Urinary bladder (tissue), 4 donors: ENCODE measurements at places on chromosomes 1 and 21.

DNA sequence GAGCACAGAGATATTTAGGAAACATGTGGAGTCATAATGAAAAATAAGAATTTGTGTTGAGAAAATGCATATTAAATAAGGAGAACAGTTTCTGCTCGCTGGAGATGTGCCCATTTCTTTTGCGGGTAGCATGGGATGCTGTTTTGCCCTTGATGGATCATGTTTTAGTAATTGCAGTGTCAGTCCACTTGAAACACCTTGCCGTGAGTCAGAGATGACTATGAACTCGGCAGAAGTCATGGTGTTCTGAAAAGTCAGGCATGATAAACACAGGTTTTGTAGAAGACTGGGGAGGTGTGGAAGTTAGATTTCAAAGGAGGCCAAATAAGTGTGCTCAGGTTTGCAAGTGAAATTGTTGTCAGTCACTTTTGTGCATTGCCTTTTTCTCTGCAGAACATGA is 315.0 kb upstream of the LRRC7 start:
- no peak for DNase-seq

- DNase-seq: no peak
Measured at GRCh38 chr1:184053881-184054280, 2.4 kb downstream of the TSEN15 start.

GRCh38 chr21:21818898-21819297 is 820.7 kb downstream of the NCAM2 start:
- no peak for DNase-seq

DNA sequence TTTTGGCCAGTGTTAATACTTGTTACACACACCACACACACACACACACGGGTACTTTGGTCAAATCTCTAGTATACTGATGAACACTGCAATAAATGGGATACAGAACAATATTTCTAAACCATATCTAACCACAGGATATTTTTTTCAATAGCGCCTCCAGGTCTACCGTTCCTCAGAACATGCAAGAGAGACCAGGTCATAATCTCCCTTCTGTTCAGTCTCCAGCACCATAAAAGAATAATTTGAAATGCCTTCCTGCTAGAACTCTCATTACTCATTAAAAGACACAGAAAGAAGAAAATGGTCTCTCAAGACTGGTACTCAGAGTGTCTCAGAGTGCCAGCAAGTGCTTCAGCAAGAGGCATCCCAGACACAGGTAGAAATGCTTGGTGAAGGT is 11.5 kb upstream of the SLC44A3 start:
- DNase-seq: no peak

GRCh38 chr1:163296504-163297263 is 25.1 kb upstream of the NUF2 start:
- no peak for DNase-seq

GRCh38 chr1:65059930-65060538 is 88.0 kb upstream of the AK4 start:
- no peak for DNase-seq

GRCh38 chr1:15758953-15759661 is 512 bp downstream of the FBLIM1 start:
- no peak for DNase-seq

DNA sequence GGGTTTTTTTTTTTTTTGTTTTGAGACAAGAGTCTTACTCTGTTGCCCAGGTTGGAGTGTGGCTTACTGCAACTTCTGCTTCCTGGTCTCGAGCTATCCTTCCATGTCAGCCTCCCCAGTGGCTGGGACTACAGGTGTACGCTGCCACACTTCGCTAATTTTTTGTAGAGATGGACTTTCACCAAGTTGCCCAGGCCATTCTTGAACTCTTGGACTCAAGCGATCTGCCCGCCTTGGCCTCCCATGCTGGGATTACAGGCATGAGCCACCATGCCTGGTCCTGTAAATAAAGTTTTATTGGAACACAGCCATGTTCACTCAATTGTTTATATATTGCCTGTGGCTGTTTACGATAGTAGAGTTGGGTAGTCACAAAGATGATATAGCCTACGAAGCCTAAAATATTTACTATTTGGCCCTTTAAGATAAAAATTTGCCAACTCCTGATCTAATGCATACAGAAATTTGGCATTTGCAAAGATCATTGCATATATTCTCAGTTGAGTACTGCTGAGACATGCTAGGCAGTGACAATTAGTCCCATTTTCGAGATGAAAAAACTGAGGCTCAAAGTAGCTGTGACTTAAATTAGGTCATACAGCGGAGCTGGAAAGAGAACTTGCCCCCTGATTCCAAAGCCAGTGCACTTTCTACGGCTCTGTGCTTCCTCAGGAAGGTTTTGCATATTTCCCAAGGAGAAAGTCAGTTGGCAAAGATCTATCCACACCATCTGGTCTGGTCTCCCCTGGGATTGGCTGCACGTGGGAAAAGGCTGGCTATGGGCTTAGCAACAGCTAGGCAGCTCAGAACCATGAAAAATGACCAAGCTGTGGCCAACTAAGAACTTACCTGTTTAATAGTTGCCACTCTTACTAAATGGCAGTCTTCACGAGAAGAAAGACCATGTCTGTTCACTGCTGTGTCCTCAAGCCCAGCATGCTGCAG is 19.4 kb downstream of the MECR start:
- no peak for DNase-seq

DNA sequence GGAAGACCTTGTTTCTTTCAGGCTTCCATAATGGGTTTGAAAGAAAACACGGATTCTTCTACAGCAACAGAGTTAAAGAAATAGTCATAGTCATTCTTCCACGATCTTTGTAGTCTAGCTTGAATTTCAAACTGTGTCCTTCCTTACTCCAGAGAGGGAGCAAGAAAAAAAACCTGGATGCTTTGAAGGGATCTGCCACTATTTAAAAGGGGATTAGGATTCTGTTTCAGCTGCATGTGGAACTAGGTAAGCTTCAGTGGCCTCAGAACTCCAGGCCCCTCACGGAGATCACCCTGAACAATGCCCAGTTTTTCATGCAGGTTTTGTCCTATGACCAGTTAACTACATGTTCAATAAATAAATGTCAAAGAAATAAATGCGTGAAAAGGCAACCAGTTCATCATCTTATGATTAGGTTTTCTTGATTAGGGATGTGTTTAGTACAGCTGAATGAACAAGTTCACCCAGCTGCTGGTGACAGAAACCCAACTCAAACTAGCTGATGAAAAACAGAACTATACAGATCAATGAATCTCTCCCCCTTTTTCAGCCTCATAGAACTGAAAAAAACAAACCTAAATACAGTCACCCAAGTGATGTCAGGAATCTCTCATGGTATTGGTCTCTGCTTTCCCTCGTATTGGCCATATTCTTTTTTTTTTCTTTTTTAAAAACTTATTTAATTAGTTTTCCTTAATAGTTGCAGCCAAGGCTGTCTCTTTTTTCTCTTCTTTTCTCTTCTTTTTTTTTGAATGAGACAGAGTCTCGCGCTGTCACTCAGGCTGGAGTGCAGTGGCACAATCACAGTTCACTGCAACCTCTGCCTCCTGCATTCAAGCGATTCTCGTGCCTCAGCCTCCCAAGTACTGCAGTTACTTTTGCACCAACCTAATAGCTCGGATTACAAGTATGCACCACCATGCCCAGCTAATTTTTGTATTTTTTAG is 14.6 kb upstream of the MPZL1 start:
- DNase-seq: no peak

GRCh38 chr1:246067432-246068216 is 439.5 kb downstream of the SMYD3 start:
- DNase-seq: no peak

DNA sequence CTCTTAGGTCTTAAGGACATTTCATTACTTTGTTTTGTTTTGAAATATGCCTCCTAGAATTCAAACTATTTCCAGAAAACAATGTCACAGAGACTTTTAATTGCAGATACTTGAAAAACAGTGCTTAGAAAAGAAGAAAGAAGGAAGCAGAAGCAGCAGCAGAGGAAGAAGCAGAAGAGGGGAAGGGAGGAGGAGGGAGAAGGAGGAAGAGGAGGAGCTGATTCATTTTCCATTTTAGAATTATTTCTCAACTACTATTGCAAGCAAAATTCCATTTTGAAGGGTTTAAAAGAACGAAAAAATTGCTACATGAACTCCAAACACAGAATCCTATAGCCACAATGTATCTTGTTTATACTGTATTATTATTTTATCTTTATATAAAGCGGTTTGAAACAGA is 13.9 kb downstream of the RC3H1 start:
- no peak for DNase-seq

- DNase-seq: no peak
Measured at GRCh38 chr21:45868488-45868887, 113.1 kb upstream of the COL6A1 start.

- DNase-seq: no peak
Measured at GRCh38 chr1:181701891-181702290, 218.6 kb downstream of the CACNA1E start.

DNA sequence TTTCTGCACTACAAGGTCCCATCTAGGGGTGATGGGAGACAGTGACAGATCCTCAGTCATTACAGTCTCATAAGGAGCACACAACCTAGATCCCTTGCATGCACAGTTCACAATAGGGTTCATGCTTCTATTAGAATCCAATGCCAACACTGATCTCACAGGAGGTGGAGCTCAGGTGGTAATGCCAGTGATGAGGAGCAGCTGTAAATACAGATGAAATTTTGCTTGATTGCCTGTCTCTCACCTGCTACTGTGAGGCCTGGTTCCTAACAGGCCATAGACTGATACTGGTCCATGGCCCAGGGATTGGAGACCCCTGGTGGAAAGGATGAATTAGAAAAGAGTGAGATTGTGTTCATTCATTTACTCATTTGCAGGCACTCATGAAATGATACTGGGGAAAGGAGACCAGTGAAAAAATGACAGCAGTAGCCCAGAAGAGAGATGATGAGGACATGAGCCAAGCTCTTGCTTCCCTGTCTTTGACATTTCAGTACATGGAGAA is 251.6 kb upstream of the DUSP10 start:
- DNase-seq: no peak

DNA sequence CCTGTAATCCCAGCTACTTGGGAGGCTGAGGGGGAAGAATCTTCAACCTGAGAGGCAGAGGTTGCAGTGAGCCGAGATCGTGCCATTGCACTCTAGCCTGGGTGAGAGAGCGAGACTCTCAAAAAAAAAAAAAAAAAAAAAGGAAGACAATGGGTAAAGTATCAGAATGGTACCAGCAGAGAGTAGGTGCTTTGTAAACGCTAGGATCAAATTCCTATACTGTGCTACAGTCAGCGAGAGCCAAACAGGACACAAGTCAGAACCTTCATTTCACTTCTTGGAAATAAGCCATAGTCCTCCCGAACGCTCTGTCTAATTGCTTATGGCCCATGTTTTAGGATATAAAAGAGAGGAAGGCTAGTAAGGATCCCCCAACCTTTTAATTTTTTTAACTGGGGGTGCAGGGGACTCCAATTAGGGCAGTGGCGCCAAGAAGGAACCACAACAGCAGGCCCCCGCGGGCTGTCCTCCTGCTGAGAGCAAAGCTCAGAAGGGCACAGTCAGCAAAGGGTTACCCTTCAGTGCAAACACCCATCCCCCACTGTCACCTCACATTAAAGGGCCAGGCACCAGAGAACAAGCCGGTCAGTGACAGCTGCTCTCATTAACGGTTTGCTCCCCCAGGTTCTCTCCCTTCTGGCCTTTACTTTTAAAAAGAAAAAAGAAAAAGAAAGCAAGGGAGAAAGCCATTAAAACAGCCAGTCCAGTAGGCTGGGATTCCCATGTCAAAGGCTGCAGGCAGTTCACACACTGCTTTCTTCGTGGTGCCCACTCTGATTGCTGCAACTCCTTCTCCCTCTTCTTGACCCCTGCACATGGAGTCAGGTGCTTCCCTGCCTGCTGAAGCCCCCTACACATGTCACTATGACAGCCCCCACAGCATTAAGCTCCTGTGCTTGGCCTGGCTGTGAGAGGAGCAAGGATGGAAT is 69.4 kb downstream of the PLPP3 start:
- DNase-seq: no peak

DNA sequence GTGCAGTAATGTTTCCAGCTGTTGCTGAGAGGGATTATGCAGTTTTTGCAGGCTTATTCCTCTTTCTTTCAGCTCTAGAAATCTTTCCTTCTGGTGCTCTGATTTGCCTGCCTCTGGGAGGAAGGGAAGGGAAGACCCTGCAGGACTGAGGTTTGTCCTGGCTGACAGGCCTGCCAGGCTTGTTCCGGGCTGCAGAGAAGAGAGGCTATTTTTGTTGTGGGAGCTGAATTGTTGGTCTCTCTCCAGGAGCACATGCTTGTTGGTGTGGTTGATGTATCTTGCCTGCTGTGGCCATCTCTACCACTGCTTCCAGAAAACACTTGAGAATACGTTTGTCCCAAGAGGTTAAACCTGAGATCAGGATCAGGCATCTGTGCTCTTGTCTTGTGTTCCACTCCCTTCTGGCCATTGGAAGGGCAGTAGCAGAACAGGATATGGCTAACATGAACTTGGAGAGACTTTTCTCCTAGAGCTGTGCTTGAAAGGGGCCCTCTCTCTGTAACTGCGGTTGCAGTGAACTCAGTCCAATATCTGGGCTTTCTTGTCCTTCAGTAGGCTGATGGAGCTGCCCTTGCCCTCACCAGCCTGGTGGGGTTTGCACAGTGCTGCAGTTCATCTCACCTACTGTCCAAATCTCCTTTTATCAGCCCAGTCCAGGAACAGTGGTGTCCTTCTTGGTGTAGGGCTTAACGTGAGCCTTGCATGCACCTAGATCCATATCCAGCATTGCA is 21.5 kb upstream of the SLC25A34 start:
- no peak for DNase-seq

DNA sequence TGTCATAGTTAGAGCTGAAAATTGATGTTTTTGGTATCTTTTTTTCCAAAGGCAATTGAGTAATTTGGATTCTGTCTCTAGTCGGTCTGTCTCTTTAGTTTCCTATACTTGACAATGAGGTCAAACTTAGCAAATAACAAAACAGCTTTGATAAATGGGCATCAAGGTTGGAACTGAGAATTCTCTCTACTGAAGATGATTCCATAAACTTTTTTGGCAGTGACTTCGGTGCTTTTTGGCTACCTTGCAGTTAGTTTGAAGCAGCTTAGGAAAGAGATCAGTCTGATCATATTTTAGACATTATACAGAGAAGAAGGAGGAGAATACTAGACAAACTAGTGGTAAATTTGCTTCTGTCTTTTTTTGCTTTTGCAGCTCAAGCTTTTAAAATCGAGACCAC is 559 bp downstream of the VCAM1 start:
- DNase-seq: no peak

DNA sequence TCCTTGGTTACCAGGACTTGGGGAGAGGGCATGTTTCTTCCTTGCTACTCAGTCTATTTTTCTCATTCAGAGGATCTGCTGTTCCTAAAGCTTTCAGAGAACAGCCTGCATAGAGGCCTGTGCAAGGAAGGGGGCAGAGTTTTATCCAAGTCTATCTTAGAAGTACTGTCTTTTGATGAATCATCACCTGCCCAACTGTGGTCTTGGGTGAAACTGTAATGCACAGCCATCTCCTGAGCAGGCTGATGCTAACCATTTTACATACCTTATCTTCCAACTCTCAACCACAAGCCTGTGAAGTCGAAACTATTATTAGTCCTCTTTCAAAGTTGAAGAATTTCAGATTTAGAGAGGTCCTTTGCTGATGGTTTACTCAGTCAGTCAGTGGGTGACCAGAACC is 368.0 kb downstream of the HHAT start:
- no peak for DNase-seq

GRCh38 chr1:167555971-167556714 is 2.6 kb upstream of the CREG1 start:
- DNase-seq: no peak

- no peak for DNase-seq
Measured at GRCh38 chr1:222761083-222761482, 24.1 kb downstream of the FAM177B start.
